ENCODE measurements at places on chromosomes 2 and 18.

GRCh38 chr2:108949316-108950239 is 39.4 kb downstream of the EDAR start:
- no peak for DNase-seq

DNA sequence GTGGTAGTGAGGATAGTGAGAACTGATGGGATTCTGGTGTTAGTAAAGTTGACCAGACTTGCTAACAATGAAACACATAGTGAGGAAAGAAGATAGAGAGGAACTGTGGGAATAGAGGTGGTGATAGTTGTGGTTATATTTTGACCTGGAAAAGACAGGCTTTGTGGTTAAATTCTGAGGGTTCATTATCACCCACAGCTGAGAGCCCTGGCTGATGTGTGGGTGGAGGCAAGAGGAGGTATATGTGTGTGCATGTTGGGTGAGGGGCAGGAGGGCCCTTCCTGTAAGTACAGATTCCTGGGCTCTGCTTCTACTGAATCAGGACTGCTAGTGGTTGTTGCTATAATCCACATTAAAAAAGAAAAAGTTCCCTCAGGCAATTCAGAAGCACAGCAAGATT is 26.2 kb upstream of the TMEM163 start:
- no peak for DNase-seq

DNA sequence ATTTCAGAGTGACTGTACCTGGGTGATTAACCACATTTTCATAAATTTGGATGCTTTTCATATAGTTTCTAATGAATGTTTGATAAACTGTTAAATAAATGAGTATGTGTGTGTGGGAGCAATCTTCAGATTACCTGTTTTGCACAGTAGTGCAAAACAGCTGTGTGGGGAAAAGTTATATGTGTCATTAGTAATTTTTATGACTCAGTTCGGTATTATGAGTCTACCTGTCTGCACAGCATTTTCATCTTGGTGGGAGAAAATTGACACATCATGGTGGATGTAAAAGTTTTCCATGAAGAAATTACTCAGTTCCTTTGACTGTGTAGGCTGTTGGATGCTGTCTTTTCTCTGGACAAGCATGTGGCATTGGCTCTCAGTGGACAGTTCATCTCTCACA is 43.8 kb downstream of the LTBP1 start:
- DNase-seq, result no peak

GRCh38 chr2:159283529-159283928 is 3.0 kb downstream of the WDSUB1 start:
- no peak for DNase-seq

- DNase-seq, result no peak
Observed at GRCh38 chr2:126782648-126783047, 116.0 kb upstream of the TEX51 start.

DNA sequence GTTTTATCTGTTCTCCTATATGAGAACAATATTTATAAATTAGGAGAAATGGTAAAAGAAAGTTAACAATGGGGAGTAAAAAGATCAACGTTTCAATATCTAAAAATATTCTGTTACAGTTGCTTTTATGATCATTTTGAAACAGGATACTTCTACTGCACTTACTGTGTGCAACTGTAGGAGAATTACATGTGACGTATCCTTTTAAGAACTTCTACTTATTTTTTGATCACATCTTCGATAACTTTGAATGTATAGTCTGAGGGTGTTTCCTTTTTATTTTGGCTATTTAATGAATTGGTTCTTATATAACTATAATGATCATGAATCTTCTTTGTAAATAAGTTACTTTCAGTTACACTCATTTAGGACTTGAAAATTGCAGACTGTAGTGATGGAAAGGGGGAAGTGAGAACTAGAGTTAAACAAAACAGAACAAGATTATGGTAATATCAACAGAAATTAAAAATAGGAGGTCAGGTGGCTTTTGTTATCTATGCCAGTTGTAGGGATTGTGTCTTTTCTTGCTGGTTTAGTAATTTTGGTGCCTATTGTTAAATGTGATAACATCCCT is 109.9 kb downstream of the MSTN start:
- no peak for DNase-seq

DNA sequence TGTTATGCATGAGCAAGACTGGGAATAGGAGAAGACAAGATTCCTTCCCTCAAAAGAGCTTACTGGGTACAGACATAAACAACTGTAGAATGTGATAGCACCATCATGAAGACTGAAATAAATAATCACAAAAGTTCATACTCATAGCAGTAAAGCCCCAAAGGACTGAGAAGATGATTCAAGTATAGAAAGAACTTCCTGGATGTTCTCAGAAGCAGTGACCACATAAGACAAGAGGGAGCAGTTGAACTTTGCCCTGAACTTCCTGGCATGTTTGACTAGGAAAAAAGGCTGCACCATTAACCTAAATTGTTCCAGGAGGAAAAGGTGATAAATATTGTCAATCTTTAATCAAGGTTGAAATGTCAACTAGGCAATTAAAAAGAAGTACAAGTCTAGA is 57.8 kb upstream of the CCDC141 start:
- DNase-seq, result no peak

- DNase-seq, result no peak
Observed at GRCh38 chr2:121689356-121689755, 40.1 kb upstream of the CLASP1 start.

DNA sequence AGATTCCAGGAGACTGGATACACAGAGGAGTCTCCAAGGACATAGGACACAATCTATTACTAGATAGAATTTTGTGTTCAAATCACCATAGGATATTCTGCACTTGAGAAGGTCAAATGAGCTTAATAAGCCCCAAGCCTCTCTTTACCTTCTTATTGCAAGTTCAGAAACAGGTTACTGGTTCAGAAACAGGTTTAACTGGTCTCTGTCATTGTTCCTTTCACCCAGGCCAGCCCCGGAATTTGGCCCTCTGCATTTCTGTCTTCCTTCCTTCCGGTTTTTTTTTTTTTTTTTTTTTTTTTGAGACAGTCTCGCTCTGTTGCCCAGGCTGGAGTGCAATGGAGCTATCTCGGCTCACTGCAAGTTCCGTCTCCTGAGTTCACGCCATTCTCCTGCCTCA is 700.2 kb downstream of the EPHA4 start:
- no peak for DNase-seq

- peak; percentile 11 for DNase-seq
Observed at GRCh38 chr2:222709191-222709891, 37.9 kb downstream of the MOGAT1 start.

- no peak for DNase-seq
Observed at GRCh38 chr2:65075176-65075575, 19.0 kb downstream of the CEP68 start.

- no peak for DNase-seq
Observed at GRCh38 chr18:64017870-64018269, 48.0 kb downstream of the SERPINB8 start.

GRCh38 chr2:82790206-82791021 is 1668.7 kb downstream of the SUCLG1 start:
- no peak for DNase-seq

GRCh38 chr2:74894272-74894981 is 60.5 kb downstream of the HK2 start:
- DNase-seq, result no peak

DNA sequence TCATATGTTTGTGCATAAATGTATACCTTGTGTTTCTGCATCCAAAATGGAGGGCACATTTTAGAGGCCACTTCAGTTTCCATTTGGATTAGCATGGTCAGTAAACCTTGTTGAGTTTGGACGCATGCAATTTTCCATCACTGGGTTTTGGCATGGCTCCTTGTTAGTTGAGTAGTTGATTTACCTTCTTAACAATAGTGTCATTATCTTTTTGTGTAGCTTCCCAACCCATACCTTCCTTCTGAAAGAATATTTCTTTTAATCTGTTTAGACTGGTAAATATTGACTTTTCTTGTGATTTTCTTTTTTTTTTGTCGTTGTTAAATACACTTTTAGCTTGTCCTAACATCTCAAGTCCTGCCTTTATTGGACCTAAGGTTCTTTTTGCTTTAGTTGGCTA is 15.5 kb downstream of the RPIA start:
- DNase-seq, result no peak

- DNase-seq, result no peak
Observed at GRCh38 chr2:241123816-241124536, 21.9 kb upstream of the MTERF4 start.

- no peak for DNase-seq
Observed at GRCh38 chr2:65458999-65459398, 26.6 kb upstream of the SPRED2 start.

DNA sequence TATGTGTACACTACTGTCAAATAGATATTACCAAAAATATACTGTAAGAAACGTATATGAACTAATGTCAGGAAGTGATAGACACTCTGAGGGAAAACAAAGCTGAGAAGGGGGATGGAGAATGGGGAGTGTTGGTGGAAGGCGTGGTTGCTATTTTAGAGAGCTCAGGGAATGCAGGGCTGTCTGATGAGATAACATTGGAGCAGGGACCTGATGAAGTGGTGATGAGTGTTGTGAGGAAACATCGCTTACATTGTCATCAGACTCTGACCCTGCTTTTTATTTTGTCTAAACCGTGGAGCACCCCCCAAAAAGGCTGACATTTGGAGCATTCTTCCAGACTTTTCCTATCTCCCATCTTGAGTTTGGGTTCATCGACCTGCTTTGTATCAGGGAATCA is 194.7 kb downstream of the LTBP1 start:
- no peak for DNase-seq

DNA sequence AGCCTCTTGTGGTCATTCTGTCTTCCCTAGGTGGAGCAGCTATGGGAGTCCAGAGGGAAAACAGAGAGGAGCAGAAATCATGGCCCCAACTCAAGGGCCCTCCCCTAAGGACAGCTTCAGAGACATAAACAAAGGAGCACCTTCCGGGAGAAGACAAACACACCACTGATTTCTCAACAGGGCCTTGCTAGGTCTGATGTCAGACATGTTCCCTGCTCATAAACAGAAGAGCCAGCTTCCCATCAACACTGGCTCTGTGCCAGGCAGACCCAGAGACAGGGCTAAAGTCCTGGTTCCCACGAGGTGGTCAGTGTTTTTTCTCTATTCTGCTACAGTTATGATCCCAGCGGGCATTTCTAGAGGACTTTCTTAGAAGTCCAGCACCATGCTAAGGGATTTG is 19.3 kb downstream of the CXCR2 start:
- no peak for DNase-seq

DNA sequence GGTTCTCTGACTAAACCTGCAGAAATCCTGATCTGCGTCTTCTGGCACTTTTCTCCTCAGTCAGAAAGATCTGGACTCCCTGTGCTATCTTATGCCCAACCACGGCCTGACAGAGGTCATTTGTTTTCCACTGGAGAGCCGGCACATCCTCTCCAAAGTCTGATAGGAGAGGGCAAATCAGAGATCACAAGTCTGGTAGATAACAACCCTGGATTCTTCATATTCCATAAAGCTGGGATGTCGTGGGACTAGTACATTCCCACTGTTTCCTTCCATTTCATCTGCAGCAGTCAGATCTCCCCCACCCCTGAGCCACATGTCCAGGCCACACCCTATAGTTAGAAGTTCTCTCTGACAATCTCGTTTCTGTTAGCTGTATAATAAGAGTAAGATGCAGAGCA is 157.0 kb downstream of the MGAT5 start:
- no peak for DNase-seq

DNA sequence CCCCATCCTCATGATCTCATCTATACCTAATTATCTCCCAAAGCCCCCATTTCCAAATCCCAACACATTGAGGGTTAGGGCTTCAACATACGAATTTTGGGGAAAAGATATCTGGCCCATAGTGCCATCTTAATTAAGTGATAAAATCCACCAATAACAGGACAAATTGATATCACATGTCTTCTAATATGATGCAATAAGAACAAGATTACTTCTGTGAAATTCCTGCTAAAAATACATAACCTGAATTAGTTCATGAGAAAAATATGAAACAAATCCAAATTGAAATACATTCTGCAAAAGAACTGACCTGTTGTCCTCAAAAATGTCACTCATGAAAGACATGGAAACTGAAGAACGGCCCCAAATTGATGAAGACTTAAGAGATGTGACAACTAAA is 28.8 kb downstream of the FOXI3 start:
- no peak for DNase-seq

- no peak for DNase-seq
Observed at GRCh38 chr2:227534714-227535113, 62.8 kb downstream of the AGFG1 start.

DNA sequence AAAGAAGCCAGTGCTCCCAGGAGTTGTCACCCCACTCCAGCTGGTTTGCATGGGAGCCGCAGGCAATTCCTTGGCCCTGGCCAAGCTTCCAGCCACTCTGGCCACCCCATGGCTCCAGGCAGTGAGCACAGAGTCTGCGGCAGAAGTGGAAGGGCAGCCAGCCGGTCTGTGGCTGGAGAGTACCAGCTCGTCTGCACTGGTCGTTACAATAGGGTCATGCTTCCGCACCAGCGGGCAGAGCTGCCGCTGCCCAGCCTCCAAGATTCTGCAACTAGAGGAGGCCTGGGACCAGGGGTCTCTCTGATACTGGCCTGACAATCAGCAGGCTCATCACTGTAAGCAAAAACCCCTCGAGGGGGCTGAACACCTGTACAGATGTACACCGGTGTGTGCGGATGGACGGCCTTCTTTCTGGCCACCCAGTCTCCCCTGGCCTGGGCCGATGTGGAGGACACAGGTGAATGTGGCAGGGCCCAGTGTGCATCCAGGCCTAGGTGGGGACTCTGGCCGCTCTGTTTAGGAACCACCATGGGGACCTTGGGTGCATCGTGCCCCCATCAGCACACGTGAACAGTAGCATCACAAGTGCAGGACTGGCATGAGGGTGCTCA is 51.9 kb upstream of the ODC1 start:
- DNase-seq, result no peak

- no peak for DNase-seq
Observed at GRCh38 chr18:73531601-73532000, 616.0 kb downstream of the FBXO15 start.

DNA sequence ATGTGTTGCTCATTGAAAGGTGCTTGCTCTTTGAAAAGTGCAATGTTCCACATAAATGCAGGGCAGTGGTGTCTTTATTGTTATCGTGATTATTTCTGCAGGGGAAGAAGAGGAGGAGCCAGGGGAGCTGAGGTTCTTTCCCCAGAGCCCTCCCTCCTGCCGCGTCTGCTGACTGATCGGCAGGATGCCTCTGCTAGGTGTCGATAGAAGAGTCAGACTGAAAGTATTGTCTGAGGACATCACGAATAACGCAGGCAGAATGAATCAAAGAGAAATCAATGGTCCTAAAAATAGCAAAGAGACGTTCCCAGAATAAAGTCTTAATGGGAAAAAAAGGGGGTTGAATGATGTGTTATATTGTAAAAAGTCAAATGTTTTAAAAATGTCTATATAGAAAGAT is 47.4 kb upstream of the SIX3 start:
- no peak for DNase-seq

DNA sequence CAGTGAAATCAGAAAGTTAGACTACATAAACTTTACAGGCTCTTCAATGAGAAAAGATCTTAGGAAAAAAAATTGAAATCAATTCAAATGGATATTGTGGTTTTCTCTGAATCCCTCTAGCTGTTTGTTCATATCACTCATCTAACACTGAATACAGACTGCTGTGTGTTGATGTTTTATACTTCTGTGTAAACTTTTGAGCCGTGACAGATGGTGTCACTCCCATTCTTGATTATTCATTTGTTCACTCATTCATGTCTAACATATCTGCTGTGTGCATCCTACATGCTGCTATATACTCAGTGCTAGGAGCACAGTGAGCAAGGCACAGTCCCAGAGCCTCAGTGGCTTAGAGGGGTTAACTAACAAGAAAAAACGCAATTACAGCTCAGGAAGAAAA is 12.6 kb downstream of the KLHL23 start:
- no peak for DNase-seq

- no peak for DNase-seq
Observed at GRCh38 chr2:156017341-156017885, 315.1 kb downstream of the NR4A2 start.
